Metanephros (tissue), 2 donors: ENCODE measurements at places on chromosomes 1 and 21. TPM values are rescaled to one million over a fixed set of nuclear protein-coding genes. Genes with fewer than 3 reads are reported as not detected.

Gene LRRC71
- 0.35 TPM for total RNA-seq

Gene MAP3K7CL
- 6.1 TPM for total RNA-seq

Gene AKR7A2
- 94.2 TPM for total RNA-seq

Gene NES
- 62.2 TPM for total RNA-seq

Gene CFHR2
- not detected for total RNA-seq

Gene CLCA1
- total RNA-seq = not detected

Gene LIPI
- not detected for total RNA-seq

Gene PKN2
- total RNA-seq = 44.7 TPM

Gene FAM163A
- total RNA-seq = 0.53 TPM

Gene DYRK3
- 11.6 TPM for total RNA-seq

Gene S100A2
- 5.3 TPM for total RNA-seq

Gene CHI3L1
- 10.3 TPM for total RNA-seq

Gene VWA1
- 54.3 TPM for total RNA-seq

Gene SPATA21
- total RNA-seq = not detected

Gene GPA33
- 0.12 TPM for total RNA-seq
